ENCODE measurements at places on chromosomes 7 and 10.
A peak's percentile ranks its signal among the peaks of the same experiment; 100 is the strongest.

GRCh38 chr7:706721-707120, 19.8 kb upstream of the DNAAF5 start:
- peak; percentile 20 for DNase-seq

- DNase-seq = no peak
Measured at GRCh38 chr7:18708204-18708603, 212.7 kb downstream of the HDAC9 start.

DNA sequence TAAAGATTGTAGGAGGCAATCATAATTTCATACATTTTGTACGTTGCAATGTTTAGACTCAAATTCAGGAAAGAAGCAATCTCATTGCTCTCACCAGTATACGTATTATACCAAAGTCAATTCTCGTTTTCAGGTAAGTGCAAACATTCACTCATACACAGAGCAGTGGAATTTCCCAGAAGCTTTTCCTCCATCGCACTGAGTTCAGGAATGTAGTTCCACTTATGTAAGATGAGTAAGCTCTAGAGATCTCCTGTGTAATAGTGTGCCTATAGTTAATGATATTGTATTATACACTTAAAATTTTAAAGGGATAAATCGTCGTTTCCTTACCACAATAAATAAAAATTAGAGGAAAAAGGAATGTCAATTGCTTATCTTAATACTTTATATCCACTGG, 470.8 kb upstream of the KCND2 start:
- DNase-seq = no peak

DNA sequence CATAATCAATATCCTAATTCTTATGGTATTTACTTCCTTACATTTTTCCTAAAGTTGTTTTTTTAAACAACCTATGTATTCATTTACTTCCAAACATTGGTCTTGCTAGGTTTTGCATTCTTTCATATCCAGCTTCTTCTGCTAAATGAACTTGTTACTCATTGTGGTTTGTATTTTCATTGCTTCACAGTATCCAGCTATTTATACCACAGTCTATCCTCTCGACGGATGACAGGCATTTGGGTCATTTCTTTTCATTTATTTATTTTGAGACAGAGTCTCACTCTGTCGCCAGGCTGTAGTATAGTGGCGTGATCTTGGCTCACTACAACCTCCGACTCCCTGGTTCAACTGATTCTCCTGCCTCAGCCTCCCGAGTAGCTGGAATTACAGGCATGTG, 66.8 kb downstream of the CCDC6 start:
- DNase-seq = no peak

DNA sequence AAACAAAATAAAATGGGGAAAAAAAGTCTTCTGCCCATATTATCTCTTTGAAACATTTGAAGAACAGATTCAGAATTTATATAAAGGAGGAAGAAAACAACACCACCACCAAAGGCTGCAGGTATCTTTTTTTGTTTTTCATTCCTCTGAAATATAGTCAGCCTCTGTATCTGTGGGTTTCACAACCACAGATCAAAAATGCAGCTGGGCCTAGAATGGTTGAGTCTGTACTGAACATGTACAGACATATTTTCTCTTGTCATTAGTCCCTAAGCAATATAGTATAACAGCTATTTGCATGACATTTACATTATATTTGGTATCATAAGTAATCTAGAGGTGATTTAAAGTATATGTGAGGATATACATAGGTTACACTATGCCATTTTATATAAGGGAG, 559.7 kb upstream of the LRRN3 start:
- DNase-seq = no peak

DNA sequence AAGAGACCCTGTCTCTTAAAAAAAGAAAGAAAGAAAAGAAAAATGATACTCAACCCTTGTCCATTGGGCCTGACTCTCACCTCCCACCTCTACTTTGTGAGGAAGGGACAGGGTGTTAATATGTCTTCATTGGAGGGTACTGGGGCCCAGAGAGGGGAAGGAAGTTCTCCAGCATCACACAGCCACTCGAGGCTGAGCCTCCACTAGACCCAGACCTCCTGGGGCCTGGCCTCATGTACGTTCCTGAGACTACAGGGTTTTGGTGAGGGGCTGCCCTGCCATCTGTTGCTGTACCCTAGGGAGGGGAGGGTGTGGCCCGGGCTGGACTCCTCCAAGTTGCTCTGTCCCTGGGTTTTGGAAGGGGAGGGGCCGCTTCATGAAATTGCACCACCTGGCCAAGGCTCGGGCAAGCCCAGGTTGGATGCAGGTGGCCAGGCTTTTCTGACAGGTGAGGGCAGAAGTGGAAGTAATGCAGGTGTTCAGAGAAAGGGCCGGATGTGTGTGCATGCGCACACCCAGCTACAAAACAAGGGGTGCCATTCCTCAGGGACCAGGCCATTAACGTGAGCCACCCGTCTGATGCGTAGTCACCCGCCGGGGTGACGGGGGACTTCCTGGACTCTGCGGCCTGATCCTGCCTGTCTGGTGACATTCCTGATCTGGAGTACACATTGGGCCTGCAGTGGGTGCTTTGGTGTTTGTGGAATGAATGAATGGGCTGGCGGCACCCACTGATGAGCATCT, 21.7 kb downstream of the GTF2IRD1 start:
- DNase-seq = no peak

- DNase-seq = no peak
Measured at GRCh38 chr7:150951181-150951520, 27.0 kb downstream of the KCNH2 start.
